ENCODE measurements at places on chromosomes 12 and 14.
A peak's percentile ranks its signal among the peaks of the same experiment; 100 is the strongest.

- peak; percentile 67 for DNase-seq
These were observed 1.7 kb downstream of the MGST1 start for GRCh38 chr12:16349131-16349460.

- DNase-seq = no peak
These were observed 323.8 kb downstream of the APAF1 start for GRCh38 chr12:98968896-98969295.

GRCh38 chr12:119208626-119209061 is 29.9 kb downstream of the HSPB8 start:
- DNase-seq = peak; percentile 68

DNA sequence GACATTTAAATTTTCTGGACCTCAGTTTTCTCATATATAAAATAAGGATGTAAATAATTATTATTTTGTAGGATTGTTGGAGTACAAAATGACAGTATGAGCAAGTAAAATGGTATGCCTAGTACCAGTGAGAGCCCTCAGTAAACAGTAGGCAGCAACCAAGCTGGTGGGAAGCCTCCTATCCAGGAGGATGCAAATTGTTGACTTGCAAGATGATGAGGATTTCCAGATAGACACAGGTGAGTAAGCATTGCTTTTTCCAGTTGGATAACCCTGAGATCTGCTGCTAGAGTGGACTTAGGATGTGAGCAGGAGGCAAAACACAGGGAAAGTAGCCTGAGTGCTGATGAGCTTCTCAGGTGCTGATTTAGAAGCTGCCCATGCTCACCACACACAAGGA is 28.2 kb upstream of the AMIGO2 start:
- DNase-seq = no peak

DNA sequence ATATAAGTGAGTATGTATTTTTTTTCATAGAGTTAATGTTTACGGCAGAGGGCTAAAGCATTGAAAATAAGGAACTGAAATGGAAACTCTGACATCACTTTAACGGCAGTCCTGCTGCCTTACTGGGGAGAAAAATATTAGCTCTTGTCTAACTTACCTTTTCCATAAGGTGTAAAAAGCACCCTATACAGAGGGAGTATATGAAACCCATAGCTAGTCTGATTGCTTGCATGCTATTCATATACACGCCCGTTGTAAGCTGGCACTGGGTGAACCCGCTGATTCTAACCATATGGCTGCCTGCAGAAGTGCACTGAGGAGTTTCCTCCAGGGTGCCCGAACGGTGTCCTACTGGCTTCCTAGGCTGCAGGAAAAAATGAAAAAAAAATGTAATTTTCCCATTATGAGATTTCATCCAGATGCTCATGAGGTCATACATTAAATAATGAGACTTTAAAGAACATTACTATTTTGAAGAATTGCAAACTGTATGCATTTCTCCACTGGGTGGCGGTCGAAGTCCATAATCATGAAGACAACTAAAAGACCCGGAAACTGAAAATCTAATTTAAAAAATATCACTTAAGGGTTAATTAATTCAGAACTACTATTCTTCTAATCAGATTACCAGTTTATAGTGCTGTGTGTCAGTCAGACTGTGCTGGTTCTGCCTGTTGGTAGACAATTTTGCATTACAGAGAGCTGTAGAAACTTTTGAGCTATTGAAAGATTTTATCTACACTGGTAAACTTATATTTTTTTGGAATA is 144.7 kb downstream of the ALX1 start:
- no peak for DNase-seq

Data from sciatic nerve (tissue), 2 donors.